ENCODE measurements at places on chromosomes 12 and 14.

DNA sequence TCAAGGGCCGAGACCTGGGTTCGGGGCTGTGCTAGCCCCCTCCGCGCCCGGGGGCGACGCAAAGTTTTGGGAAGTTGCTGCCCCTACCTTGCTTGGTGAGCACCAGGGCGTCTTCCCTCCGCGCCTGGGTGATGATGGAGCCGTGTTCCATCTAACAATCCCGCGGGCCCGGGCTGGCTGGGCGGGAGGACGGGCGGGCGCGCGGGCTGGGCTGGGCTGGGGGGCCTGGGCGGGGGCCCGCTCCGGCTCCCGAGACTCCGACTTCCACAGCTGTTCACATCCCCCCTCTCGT lies 298 bp downstream of the CTDSP2 start:
- DNase-seq = no peak

DNA sequence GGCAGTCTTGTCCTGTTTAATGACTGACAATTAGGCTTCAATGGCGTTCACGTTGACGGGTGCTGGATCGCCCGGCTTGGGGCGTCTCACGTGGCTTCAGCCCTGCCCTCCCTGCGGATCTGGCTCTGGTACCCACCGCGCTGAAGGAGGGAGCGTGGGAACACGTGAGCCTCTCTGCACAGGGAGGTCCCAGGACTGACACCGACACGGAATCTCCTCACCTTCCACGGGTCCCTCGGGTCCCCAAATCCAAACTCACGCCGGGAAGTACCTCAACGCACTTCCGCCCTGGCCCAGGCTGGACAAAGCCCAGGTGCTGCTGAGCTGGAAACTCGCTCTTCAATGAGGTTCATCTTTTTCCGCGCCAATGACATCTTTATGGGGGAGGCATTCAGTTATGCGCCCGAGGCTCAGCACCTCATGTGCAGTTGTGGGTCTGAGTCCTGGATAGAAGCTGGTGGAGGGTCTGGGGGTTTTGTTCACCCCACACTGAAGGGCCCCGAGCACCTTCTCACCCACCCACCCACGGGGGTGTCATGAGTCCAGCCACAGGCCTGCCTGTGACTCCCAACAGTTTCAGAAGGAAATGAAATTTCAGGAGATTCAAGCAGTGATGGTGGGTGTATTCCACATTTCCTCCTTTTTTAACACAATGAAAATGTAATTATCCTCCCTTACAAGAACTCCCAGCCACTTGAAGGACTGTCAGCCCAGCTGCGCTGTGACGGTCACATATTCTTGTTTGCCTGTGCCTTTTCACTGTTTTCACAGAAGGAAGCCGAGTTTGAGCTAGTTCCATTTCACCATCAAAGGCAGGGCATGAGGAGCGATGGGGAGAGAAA lies 251.7 kb upstream of the SFSWAP start:
- DNase-seq = no peak

DNA sequence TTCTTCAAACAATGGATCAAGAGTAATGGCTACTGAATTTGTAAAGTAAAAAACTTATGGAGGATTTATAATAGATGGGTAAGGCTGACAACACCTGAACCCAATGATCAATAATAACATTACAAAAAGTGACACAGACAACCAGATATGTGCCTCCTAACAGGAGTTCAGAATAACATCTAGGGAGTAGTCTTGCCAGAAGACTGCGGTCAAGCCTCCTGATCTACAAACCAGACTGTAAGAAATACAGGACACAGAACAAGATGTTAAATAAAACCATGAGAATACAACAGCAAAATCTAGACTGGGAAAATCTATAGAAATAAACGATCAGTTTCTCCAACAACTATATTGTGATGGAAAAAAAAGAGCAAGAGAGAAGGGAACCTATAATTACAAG lies 262.6 kb upstream of the TMTC1 start:
- no peak for DNase-seq

DNA sequence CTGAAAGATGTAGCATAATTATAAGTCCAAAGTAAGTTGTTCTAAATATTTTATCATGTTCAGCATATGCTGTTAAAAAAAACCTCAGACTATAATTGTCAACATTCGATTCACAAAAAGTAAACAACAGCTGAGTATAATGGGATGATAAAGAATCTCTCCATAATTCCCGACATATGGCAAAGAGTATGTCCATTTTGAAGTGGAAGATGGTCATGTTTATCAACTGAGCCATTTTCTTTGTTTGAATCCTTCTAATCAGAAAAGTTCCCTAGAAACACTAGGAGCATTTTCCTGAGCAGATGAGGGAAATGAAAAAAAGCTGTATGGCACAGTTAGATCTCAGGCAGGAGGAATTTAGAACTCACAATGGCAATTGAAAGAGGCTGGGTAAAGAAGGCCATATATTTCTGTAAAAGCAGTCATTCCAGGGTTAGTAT lies 192.1 kb upstream of the AMIGO2 start:
- DNase-seq = no peak

DNA sequence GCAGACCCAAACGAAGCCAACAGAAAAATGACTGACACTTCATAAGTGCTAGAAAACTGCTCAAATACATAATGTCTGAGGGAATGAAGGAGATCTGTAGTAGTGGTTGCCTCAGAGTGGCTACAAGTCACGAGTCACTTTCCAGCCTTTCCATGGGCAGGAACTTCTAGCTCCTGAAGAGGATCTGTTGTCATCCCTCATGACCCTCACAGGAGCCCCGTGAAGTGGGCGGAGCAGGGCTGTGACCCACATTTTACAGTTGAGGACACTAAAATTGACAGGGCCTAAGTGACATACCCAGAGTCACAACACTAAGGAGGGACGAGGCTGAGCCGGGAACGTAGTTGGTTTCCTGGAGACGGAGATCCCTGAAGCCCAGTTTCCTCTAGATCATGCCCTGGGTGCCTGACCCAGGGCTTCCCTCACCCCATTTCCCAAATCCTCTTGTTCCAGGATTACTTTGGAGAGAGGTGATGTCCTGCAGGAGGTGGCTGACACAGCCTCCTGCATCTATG lies 45.8 kb upstream of the P2RX7 start:
- DNase-seq = no peak

DNA sequence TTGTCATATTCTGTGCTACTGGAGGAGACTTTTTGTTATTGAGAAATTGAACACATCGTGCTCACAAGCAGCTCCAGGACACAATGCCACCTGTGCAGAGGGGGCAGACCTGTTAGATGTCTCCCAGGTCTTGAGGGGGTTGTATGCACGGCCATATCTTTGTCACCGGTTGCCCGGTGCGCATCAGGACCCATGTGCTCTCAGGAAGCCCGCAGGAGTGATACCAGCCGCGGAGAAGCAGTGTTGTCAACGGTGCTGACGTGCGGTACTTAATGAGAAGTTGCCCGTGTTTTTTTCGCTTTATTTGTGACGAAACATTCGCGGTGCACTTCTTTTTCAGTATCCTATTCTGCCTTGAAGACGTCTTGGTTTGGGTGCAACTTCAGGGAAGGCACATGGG lies 128.2 kb upstream of the RTL1 start:
- DNase-seq = no peak

- no peak for DNase-seq
Observed at GRCh38 chr12:109765446-109765810, 51.8 kb downstream of the FAM222A start.

DNA sequence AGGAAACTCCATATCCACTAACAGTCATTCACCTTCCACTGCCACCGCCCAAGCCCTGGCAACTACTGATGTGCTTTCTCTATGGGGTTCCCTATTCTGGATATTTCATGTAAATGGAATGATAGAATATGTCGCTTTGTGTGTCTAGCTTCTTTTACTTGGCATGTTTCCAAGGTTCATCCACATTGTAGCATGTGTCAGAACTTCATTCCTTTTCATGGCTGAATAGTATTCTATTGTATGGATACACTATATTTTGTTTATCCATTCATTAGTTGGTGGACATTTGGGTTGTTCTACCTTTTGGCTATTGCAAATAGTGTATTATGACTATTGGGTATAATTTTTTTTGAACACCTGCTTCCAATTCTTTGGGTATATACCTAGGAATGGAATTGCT lies 8.6 kb downstream of the POU6F1 start:
- DNase-seq = no peak

GRCh38 chr14:41549821-41550607 lies 56.7 kb upstream of the LRFN5 start:
- DNase-seq = peak; percentile 35

- DNase-seq = peak; percentile 20
Observed at GRCh38 chr12:47776471-47777143, 3.6 kb downstream of the SLC48A1 start.
